ENCODE measurements at places on chromosomes 12 and 14.

DNA sequence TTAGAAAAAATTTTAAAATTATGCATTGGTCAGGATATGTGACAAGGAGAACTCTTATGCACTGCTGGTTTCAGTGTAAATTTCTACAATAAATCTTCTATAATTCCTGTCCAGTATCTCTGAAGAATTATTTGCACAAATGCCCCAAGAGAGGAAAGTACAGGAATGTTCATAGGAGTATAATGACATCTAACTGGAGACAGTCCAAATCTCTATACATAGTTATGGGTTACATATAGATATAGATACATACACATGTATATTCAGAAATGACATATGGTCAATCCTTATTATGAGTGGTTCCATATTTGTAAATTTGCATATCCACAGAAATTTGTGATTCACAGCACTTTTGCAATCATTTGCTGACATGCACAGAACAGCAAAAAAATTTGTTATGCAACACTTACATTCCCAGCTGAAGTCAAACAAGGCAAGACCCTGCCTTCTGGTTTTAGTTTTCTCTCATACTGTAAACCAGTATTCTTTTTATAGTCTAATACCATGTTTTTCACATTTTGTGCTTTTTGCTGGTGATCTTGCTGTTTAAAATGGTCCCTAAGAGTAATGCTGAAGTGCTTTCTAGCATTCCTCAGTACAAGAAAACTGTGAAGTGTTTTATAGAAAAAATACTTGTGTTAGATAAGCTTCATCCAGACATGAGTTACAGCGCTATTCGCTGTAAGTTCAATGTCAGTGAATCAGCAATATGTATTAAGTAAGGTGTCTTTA, 103.8 kb downstream of the SLC16A7 start:
- DNase-seq, result no peak

- DNase-seq, result no peak
Measured at GRCh38 chr14:106396999-106397398, 870.6 kb downstream of the TMEM121 start.

- DNase-seq, result no peak
Measured at GRCh38 chr12:106743270-106743988, 31.1 kb upstream of the RIC8B start.

GRCh38 chr12:108135627-108136026, 6.5 kb downstream of the WSCD2 start:
- no peak for DNase-seq

DNA sequence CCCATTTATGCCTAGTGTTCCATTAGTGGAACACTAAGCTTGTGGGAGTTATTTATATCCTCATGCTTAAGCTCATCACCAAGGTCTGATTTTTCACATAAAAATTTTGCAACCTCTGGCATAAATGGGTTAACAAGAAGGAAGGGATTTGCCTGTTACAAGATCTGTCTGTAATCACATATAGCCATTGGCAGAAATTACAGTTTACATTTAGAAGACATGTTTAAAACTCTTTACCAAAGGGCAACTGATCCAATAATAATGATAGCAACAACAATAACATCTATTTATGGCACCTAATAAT, 422.9 kb downstream of the ZFP36L1 start:
- no peak for DNase-seq

GRCh38 chr12:59446116-59446515, 149.7 kb upstream of the SLC16A7 start:
- DNase-seq, result no peak

DNA sequence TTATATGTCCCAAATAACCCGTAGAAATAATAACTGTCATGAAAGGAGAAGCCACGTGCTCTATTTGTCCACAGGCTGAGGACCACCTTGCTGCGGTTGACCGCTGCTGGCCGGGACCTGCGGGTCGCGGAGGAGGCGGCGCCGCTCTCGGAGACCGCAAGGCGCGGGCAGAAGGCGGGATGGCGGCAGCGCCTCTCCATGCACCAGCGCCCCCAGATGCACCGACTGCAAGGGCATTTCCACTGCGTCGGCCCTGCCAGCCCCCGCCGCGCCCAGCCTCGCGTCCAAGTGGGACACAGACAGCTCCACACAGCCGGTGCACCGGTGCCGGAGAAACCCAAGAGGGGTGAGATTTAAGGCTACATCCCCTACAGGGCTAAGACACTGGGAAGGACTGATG, 21.0 kb downstream of the RPGRIP1 start:
- DNase-seq, result no peak

DNA sequence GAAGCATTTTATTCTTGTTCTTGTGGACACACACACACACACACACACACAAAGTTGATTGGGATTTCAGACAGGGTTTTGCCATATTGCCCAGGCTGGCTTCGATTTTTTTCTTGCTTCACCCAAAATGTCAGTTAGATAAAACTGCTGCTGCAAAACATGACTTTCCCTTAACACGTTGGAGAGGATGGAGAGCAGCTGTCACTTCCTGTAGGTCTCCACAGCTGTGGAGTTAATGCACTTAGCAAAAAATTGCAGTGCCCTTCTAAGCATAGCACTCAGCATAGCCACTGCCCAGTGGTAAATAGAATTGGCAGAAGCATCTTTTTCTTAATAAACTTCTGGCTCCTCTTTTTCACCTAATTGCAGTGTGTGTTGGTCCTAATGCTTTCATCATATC, 54.5 kb downstream of the PDZRN4 start:
- no peak for DNase-seq

DNA sequence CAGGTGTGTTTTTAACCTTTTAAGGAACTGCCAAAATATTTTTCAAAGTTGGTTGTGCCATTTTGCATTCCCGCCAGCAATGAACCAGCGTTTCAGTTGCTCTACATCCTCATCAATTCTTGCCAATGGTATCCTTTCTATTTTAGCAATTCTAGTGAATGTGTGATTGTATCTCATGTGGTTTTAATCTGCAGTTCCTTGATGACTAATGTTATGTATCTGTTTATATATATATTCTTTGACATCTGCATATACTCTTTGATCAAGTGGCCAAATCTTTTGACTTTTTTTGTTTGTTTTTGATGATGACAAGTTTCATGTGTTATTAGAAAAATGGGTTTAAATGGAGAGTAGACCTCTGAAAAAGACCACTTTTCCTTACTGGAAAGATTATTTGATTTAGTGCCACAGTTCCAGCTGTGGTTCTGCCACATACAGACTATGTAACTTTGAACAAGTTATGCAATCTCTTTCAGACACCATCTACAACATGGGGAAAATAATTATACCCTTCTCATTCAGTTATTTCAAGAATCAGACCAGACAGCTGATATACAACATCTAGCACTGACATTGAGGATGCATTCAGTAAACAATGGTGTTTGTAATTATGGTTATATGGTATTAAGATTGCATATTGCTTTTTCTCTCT, 146.3 kb upstream of the CNOT2 start:
- no peak for DNase-seq

- DNase-seq, result no peak
Measured at GRCh38 chr12:16261944-16262475, 15.5 kb downstream of the SLC15A5 start.

Measured in GM19239 (cell line).